ENCODE measurements at places on chromosomes 4 and X.
A peak's percentile ranks its signal among the peaks of the same experiment; 100 is the strongest.

DNA sequence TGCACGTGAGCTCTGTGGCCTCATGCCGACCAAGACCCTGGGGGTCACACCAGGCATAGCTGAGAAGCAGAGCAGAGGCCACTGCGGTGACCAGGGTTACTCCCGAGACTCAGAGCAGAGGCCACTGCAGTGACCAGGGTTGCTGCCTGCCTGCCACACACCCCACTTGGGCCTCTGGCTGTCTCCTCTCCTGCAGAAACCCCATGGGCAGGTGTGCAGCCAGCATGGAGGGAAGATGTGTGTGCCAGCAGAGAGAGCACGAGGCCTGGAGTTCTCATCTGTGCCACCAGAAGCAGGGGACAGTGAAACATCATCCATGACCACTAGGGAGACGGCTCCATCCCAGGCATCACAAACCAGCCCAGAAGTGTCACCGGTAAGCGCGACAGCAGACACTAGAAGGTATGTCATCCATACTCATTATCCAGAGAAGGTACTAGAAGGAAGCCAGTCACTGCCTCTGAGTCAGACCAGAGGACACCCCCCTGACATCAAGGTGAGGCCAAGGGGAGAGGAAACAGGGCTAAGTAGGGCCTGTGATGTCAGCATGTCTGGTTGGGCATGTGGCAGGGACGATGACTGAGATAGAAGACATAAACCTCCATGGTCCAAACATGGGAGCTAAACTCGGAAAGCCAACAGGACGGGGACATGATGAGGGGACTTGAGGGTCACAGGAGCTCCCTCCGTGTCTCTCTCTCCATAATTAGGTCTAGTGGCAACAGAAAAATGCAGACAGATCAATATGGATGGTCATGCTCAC is 24.2 kb upstream of the SPON2 start:
- peak; percentile 37 for DNase-seq

DNA sequence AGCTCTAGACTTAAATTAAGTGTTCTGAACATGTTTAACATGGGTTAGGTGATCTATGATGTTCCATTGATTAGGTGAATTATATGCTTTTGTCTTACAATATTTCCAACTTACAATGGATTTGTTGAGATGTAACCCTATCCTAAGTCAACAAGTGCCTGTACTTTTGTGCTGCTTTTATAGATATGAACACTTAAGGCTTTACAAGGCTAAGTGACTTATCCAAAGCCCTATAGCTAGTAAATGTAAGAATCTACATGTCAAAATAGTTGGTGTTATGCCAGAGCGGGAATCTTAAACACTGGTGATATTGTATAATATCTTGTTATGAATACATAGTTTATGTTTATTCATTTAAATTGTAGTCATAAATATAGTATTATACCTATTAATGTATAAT is 1629.1 kb upstream of the IGFBP7 start:
- no peak for DNase-seq

DNA sequence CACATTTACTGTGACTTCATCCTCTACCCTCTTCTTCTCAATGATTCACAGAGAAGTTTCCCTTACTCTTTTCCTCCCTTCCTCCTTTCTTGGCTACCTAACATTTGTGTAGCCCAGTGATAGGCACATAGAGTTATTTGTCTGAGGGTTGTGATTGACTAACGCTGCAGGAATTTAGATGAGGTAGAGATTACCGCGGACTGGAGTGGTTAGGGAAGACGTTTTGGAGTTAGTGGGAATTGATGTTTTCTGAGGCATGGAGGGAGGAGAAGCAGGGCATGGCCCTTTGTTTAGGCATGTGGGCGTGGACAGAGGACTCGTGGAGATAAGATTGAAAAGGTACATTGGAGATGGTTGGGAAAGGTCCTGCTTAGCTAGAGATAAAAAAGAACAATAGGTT is 246.7 kb downstream of the GPAT3 start:
- no peak for DNase-seq

GRCh38 chrX:5145957-5146356 is 1082.7 kb downstream of the NLGN4X start:
- DNase-seq = no peak

Data from SK-N-SH (cell line).